ENCODE measurements at places on chromosomes 5 and 9. TPM values are rescaled to one million over a fixed set of nuclear protein-coding genes. Genes with fewer than 3 reads are reported as not detected.

Gene DOCK8
- total RNA-seq, result 8.9 TPM

DNA sequence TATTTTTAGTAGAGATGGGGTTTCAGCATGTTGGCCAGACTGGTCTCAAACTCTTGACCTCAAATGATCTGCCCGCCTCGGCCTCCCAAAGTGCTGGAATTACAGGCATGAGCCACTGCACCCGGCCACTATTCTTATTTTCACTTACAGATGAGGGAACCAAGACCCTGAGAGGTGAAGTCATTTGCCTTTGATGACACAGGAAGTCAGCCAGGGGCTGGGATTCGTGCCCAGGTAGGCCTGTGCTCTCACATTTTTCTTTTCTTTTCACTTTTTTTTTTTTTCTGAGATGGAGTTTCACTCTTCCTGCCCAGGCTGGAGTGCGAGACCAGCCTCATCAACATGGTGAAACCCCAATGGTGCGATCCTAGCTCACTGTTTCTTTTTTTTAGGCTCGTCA, 22.2 kb downstream of the ENG start:
- H3K4me1 ChIP-seq, result peaks cover 41% of the 10 kb centered on the region
- H3K27me3 ChIP-seq, result no peaks in the 10 kb centered on the region
- H3K36me3 ChIP-seq, result peaks cover 9% of the 10 kb centered on the region
- H3K27ac ChIP-seq, result peak overlapping the region; percentile 97
- peak overlapping the region; percentile 20 for H3K4me3 ChIP-seq

DNA sequence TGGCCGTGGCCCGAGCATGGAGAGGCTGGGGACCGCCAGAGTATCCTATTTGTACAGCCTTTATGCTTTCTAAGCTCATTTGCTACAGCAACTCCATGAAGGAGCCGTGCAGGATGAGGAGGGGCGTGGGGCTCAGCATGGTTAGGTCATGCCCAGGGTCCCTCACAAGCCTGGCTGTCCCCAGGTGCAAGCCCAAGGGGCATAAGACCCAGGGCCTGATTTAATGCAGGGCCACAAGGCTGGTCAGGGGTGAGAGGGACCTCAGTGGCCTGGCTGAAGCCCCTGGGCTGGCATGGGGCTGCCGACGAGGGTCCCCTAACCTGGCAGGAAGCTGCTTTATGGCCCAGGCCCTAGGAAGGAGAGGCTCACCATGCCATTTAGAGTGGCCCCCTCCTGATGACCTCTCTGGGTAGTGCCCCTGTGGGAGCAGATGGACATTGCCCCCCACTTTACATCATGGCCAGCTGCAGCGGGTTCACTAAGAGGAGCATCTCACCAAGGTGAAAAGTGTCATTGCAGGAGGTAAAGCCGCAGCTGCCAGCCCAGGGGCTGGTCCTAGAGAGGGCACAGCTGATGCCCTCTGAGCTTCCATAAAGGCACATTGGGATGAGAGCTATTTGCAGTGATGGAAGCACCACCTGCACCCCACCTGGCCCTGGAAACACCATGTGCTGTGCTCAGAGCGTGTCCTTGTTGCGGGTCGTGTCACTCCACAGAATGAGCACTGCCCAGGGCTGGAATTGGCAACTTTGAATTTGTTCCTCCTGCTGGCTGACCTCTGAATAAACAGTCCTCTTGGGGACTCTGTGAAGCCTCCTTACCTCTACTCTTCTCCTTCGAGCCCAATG, 58.9 kb downstream of the ZNF618 start:
- no peak overlapping the region for H3K4me3 ChIP-seq
- no peaks in the 10 kb centered on the region for H3K36me3 ChIP-seq
- H3K27me3 ChIP-seq, result no peaks in the 10 kb centered on the region
- no peak for DNase-seq
- peaks cover 2% of the 10 kb centered on the region for H3K4me1 ChIP-seq

Gene CEL
- total RNA-seq, result not detected

DNA sequence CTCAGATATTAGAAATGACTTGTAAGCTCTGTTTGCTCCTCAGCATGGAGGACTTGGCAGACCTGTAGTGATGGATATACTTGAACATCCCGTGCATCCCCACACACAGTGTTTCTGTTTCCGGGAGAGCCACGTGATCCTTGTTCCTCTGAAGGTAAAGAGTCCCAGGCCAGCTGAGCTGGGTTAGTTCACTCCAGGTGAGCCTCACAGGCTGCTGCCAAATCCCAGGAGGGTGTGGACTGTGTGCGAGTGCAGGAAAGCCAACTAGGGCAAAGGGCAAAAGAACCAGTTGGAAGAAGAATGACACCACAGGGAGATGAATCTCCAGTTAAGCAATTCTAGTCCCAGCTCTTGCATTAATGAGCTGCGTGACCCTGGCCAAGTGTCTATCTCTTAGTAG, 10.4 kb upstream of the TOMM5 start:
- H3K36me3 ChIP-seq, result no peaks in the 10 kb centered on the region
- no peaks in the 10 kb centered on the region for H3K27me3 ChIP-seq
- H3K4me1 ChIP-seq, result no peaks in the 10 kb centered on the region

Gene SLC6A18
- total RNA-seq, result not detected

DNA sequence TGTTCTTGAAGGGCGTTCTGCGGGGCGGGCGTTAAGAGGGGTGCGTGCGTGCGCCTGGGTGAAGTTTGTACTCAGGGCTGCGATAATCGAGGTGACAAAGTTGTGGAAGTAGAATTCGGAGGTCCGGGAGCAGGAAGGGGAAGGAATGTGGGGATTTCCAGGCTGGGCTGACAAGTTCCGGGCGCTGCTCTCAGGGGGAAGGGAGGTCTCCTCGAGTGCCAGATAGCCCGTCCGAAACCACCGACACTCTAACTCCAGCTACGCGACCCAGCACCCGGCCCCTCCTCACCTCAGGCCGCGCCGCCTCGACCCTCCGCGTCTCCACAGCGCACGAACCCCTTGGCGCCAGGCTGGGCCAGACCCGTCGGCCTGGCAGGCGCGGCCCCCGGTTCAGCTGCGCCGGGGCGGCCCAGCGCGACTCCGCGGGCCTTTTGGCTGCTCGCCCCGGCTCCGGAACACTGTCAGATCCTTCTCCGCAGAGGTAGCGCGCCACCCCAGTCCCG, at the start of gene IL6ST:
IL6ST (minus strand) TSS at position 469 of the 503 bp plus-strand sequence. CDS start 18,685 bp downstream, outside the sequence.
- no peak for DNase-seq
- H3K27me3 ChIP-seq, result no peaks in the 10 kb centered on the region
- H3K27ac ChIP-seq, result peak within 1 kb of the TSS; percentile 99
- peaks cover 13% of the 10 kb centered on the region for H3K4me1 ChIP-seq
- peak within 1 kb of the TSS; percentile 98 for H3K4me3 ChIP-seq
- H3K36me3 ChIP-seq, result no peaks in the 10 kb centered on the region

- H3K4me1 ChIP-seq, result no peaks in the 10 kb centered on the region
- no peak overlapping the region for H3K4me3 ChIP-seq
Observed at GRCh38 chr5:125455041-125455440, 708.6 kb upstream of the ZNF608 start.

- no peak overlapping the region for H3K4me3 ChIP-seq
- H3K36me3 ChIP-seq, result no peaks in the 10 kb centered on the region
- H3K27ac ChIP-seq, result no peak overlapping the region
Observed at GRCh38 chr9:36826581-36826980, 207.5 kb downstream of the PAX5 start.

GRCh38 chr5:138985256-138985655, 110.1 kb upstream of the LRRTM2 start:
- H3K27ac ChIP-seq, result peak overlapping the region; percentile 85
- H3K4me3 ChIP-seq, result no peak overlapping the region
- DNase-seq, result no peak

DNA sequence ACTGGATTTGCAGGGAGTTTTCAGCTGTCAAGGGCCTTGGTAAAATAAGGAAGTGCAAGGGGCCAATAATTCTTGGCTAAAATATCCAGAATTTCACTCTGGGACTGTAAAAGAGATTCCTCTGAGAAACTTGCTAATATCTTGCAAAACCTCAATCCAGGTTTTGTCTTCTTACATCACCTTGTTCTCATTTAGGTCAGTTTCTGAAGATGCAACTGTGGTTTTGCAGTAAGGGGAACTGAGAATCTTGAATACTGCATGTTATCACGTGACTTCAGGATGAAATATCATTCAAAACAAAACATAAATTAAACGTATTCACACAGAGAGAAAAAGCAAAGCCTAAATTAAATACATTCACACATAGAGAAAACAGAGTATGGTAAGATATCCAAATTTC, 35.0 kb upstream of the RIC1 start:
- DNase-seq, result no peak
- H3K4me1 ChIP-seq, result peaks cover 8% of the 10 kb centered on the region
- H3K27ac ChIP-seq, result no peak overlapping the region
- no peak overlapping the region for H3K4me3 ChIP-seq

DNA sequence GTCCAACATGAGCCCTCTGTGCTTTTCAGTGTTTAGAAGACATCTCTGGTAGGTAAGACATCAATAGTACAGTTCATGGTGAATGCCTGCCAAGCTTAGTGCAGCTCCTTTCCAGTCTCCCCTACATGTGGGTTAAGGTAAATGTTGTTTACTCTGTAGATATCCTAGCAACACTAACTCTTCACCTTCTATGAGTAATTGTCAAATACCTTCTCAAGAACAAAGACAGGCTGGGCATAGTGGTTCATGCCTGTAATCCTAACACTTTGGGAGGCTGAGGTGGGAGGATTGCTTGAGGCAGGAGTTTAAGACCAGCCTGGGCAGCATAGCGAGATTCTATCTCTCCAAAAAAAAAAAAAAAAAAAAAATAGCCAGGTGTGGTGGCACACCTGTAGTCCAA, 18.7 kb upstream of the RASGRF2 start:
- H3K4me3 ChIP-seq, result no peak overlapping the region
- no peak for DNase-seq
- H3K27ac ChIP-seq, result no peak overlapping the region
- no peaks in the 10 kb centered on the region for H3K36me3 ChIP-seq

Gene TPRN
- 2.8 TPM for total RNA-seq

DNA sequence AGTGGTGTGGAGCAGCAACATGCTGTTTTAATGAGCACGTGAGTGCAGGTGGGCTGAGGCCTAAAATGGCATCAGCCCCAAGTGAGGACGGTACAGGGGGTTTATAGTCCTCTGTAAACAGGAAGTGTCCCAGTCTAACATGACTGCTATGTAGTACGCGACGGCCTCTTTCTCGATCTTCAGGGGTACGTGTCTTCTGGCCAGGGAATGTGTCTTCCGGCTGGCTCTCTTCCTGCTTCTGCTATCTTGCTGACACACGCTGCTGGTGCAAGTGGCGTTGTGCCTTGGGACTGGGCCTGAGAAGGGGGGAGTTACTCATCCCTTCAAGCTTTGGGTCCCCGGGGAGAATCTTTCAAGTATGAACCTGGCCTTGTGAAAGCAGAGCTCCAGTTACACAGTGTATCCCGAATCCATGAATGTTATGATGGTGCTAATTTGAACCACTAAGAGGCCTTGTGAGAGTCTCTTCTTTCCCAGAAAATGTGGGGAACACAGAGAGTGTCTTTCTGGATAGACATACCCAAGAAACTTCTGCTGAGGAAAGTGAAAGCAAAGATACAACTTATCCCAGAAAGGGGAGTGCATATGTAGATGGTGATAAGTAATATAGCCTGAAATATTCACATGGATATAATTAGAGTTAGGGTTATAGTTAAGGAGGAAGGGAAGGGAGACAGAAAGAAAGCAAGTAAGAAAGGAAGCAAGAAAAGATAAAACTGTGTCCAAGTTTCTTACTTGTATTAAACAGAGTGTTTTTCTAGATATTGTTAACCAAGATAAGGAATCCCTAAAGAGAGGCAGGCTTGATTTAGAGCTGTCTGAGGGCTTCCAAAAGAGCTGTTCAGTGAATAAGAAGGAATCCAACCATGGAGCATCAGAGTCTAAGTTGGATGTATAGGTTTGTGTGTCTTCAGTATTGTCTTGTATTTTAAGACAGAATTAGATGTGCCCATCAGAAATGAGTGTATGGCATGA, 35.5 kb upstream of the ANXA2R start:
- H3K36me3 ChIP-seq, result peaks cover 33% of the 10 kb centered on the region
- H3K4me3 ChIP-seq, result no peak overlapping the region
- no peaks in the 10 kb centered on the region for H3K27me3 ChIP-seq
- H3K4me1 ChIP-seq, result no peaks in the 10 kb centered on the region

DNA sequence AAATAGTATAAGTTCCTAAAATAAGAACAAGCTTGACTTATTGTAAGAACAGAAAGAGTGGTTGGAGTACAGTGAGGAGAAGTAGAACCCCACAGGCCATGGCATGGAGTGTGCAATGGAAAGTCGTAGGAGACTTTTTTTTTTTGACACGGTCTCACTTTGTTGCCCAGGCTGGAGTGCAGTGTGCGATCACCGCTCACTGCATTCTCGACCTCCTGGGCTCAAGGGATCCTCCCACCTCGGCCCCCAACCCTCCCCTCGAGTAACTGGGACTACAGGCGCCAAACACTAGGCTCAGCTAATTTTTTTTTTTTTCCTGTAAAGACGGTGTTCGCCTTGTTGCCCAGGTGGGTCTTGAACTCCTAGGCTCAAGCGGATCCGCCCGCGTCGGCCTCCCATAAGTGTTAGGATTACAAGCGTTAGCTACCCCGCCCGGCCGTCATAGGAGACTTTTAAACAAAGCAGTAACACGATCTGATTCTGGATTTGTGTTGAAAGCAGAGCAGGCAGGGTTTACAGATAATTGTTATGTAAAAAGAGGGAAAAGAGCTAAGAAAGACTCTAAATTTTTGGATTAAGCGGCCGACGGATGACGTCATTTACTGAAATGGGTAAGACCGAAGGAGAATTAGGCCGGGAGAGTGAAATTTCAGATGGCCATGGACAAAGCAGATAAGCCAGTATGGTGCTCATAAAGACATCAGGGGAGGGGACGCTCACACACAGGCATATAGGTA, 752 bp downstream of the TSTD2 start:
- H3K36me3 ChIP-seq, result no peaks in the 10 kb centered on the region
- H3K4me1 ChIP-seq, result peaks cover 25% of the 10 kb centered on the region
- no peaks in the 10 kb centered on the region for H3K27me3 ChIP-seq
- H3K27ac ChIP-seq, result peak overlapping the region; percentile 98
- DNase-seq, result no peak

DNA sequence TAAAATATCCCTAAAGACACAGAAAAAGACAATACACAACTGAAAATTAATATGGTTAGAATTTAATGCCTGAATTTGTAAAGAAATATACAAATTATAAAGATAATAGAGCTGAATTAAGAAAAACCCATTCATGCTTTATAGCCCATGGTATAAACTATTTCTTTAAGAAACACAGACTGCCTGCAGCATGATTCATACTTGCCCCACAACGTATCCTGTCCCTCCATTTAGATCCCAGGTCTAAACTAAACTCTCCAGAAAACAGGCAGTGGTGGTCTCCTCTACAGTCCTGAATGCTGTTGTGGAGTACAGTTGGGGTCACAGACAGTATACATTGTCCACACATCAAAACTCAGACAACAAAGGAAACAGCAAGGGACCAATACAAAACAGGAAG, 24.8 kb downstream of the IL6ST start:
- H3K4me1 ChIP-seq, result peaks cover 2% of the 10 kb centered on the region
- H3K4me3 ChIP-seq, result no peak overlapping the region
- peaks cover 51% of the 10 kb centered on the region for H3K36me3 ChIP-seq
- no peak for DNase-seq
- H3K27me3 ChIP-seq, result no peaks in the 10 kb centered on the region
- H3K27ac ChIP-seq, result no peak overlapping the region

GRCh38 chr9:86176468-86176867, 77.1 kb upstream of the GOLM1 start:
- no peak for DNase-seq
- no peaks in the 10 kb centered on the region for H3K27me3 ChIP-seq
- no peaks in the 10 kb centered on the region for H3K4me1 ChIP-seq
- no peak overlapping the region for H3K27ac ChIP-seq

Gene TUSC1
- total RNA-seq, result 45.7 TPM
